ENCODE measurements at places on chromosomes 12 and 14.

GRCh38 chr12:11539156-11539555 lies 110.3 kb upstream of the ETV6 start:
- DNase-seq: no peak

- DNase-seq: no peak
Measured at GRCh38 chr14:104477117-104477623, 102.4 kb upstream of the C14orf180 start.

GRCh38 chr14:101584055-101584859 lies 23.0 kb downstream of the DIO3 start:
- no peak for DNase-seq

DNA sequence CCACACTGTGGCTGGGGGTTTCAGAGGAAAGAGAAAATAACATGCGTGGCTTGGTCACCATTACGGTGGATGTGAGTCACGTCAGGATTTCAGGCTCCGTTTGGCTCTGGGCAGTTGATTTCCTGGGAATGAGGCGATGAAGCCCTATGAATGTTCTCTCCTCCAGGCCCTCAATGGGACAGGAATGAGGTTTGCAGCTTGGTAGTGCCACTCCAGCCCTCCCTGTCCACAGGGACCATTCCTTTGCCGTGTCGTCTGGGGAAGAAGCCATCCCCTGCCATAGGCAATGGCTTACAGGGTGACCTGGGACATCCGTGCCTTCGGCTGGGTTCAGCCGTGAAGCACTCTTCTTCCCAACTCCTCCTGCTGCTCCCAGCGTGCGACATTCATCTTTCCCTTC lies 95.0 kb downstream of the FBXL14 start:
- DNase-seq: no peak

GRCh38 chr12:18153826-18154225 lies 63.8 kb upstream of the RERGL start:
- no peak for DNase-seq

- no peak for DNase-seq
Measured at GRCh38 chr14:66045572-66046021, 440.6 kb upstream of the CCDC196 start.

GRCh38 chr14:30240685-30241084 lies 313.0 kb upstream of the PRKD1 start:
- DNase-seq: no peak

- no peak for DNase-seq
Measured at GRCh38 chr12:49652921-49653520, 29.7 kb downstream of the PRPF40B start.

DNA sequence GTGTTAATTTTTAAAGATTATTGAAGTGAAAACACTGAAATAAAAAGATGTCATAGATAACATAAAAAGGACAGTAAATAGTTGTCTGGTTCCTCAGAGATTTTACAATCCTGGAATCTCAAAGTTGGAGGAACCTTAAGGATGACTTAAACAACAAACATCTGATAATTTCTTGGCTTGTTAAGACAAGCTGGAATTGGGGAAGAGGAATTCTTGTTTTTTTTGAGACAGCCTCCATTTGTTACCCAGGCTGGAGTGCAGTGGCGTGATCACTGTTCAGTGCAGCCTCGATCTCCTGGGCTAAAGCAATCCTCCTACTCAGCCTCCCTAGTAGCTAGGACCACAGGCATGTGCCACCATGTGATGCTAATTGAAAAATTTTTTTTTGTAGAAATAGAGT lies 2.3 kb downstream of the ZNF410 start:
- DNase-seq: no peak

GRCh38 chr12:123991372-123991951 lies 18.4 kb downstream of the ZNF664 start:
- DNase-seq: no peak

DNA sequence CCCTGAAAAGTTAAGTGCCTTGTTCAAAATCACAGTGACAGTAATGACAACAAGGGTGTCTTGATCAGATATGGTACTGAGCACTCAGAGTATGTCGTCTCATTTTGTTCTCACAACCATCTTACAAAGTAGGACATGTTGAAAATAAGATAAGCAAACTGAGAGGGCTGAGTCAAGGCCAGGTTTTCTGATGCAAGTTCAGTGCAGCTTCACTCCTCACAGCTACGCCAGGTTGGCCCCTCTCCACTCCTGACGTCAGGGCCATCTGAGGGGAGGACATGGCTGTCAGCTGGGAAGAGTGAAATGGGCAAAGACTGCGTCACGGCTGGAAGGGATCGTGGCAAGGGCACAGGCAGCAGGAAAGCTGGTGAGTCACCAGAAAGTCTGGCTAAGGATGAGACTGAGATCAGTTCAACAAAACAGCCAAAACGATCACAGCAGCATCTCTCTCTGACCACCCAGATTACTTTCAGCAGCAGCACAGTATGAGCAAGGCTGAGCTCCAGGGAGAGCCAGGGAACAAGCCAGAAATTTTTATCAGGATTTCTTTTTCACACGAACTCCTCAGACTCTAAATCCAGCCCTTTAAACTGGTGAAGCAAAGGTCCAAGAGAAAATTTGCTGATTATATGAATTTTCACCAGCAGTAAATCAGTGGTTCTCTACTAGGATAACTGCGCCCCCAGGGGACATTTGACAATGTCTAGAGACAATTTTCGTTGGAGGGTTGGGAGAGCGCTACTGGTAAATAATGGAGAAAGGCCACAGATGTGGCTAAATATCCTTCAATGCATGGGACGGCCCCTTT lies 297.9 kb upstream of the AMIGO2 start:
- no peak for DNase-seq

DNA sequence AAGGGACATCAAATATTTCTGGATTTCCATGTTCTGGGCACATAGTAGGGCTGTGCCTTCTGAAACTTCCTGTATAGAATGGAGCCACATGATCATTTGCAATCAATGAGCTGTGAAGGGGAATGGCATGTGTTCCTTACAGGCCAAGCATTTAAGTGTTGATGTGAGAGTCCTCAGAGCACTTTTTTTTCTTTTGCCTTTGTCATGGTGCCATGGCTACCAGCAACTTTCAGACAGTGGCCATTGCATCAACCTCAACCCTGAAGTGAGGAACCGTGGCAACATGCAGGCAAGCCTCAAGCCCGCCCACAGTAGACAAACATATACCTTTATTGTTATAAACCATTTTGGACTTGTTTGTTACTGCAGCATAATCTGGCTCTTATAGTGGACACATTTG lies 948.1 kb downstream of the NRXN3 start:
- no peak for DNase-seq

GRCh38 chr12:32627976-32628375 lies 51.1 kb upstream of the DNM1L start:
- DNase-seq: no peak

GRCh38 chr12:29552324-29552927 lies 54.9 kb upstream of the OVCH1 start:
- DNase-seq: peak; percentile 72

DNA sequence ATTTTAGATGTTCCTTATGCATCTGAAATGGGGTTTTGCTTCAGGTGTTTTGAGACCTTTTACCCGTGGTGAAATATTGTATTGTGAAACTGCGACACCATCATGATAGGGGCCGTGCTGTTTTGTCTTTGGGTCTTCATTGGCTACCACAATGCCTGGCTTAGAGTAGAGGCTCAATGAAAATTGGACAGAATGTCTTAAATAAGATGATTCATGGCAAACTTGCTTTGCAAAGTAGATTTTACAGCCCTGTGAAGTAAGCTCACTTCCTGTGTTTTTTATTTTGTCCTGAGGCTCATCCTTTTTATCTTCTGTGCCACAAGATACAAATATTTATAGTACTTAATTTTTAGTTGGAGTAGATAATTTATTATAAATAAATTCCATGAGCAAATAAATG lies 111.3 kb upstream of the FRMD6 start:
- DNase-seq: no peak

GRCh38 chr14:104285508-104285840 lies 147.1 kb downstream of the KIF26A start:
- no peak for DNase-seq

DNA sequence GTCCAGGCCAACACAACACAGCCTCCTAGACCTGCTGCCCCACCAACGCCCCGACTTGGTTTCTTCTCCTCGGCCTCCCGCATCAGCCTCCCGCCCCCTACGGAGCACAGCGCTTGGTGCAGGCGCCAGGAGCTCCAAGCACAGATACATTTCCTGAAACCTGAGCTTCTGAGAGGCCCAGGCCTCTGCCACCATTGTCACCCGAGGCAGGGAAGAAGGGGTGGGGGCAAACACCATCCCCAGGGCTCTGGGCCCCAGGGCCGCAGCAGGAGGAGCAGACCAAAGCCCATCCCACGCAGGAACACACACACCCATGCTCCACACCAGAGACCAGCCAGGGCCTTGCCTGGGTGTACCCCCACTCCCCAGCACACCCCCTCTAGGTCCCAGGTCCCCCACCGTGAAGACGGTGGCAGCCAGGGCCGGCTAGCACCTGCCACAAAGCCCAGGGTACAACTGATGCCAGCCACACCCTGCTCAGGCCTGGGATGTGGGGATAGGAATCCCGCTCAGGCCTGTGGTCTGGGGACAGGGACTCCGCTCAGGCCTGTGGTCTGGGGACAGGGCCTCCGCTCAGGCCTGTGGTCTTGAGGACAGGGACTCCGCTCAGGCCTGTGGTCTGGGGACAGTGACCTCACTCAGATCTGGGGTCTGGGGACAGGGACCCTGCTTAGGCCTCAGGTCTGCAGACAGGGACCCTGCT lies 5.4 kb downstream of the JAG2 start:
- no peak for DNase-seq

DNA sequence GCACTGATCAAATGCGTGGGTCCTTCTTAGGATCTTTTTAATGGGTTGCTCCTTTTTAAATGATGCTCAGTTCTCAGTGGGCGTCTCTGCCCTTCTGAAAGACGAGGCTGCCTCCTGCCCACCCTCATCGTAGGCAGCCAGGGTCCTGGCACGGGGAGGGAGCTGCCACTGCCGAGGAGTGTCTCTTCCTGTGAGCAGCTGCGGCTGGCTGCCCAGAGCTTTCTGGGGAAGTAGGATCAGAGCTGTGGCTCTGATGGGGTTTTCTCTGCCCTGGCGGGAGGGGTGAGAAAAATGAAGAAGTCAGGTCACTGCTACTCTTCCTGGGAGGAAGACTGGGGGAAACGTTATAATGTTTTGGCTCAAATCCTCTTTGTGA lies 31.1 kb upstream of the BEGAIN start:
- DNase-seq: no peak

DNA sequence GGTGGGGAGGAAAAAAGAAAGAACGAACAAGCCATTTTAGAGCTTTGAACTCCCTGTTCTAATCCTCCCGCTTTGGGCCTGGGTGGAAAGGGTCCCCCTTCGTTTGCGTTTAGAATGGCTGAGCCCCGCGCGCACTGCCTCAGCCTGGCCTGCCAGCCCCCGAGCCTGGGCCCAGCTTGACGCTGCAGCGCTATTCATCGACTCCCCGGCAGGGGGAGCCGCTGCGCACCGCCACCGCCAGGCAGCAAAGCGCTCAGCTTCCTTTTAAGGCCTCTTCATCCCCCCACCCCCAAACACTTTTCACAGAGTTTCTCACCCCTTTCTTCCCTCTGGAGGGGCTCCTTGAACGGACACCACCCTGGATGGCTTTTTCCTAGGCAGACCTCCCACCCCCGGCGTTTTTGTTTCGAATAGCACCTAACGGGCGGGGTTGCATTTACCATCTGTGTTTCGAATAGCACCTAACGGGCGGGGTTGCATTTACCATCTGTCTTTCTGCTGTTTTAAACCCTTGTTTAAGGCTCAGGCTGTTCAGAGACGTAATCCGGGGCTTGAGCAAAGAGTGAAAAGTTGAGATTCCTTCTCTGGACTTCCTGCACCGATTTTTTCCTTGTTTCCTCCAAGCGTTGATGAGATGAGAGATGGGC lies 56.4 kb upstream of the PIWIL1 start:
- DNase-seq: peak; percentile 47

DNA sequence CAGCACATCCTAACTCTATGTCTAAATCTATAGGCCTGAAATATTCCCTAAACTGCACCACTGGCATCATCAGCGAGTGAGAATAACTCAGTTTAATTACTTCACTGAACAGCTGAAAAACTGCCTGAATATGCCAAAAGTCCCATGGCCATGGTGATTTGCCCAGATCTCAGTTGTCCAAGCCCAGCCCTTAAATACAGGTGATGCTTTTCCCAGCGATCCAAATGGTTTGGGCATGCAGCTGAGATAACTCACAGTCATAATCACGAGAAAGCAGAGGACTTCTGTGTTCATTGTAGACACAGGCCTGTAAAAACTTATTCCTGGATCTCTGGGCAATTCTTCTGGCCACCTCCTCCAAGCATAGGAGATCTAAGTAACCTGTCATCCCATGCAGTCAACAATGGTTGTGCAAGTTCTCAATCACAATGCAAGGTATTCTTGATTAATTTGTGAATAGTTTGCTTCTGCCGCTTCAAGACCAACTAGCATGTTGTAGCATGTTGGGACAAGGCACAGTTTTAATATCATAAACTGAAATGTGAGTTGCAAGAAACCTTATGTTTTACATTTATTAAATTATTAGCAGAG lies 40.5 kb downstream of the DUSP6 start:
- DNase-seq: no peak

DNA sequence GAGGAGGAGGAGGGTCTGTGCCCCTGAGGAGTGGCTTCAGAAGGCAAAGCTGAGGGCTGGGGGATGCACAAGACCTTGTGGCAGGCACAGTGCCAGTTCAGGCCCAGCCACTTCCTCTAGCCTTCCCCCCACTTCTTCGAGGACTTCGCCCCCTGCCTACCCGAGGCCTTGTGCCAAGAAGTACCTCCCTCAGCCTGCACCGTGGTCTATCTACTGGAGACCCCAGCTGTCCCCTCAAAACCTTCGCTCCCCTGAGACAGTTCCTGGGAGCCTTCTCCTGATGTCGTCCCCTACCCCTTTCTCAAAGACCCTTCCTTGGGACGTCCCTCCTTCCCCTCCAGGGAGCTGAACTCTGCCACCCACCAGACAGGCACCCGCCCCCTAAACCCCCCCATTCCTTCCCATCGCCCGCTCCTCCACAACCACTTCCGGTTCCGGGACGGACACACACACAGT lies 604 bp downstream of the ZNF384 start:
- no peak for DNase-seq

DNA sequence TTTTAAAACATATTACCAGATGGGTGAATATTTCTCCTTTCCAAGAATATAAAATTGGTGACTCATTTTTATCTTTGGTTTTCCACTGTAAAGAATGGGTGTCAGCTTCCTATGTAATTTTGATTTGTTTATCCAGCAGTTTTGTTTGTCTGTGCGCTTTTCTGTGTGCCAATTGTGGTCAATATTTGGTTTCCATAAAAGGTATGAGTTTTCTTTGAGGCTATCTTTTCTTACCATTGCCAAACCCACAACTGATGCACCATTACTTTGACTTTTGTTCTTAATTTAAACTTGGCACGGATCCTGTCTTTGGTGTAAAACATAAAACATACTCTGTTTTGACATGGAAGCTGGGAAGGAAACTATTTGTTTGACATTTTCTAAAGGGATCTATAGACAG lies 78.8 kb upstream of the NAV3 start:
- no peak for DNase-seq

GRCh38 chr12:69105101-69105962 lies 134.0 kb upstream of the CPSF6 start:
- DNase-seq: no peak
